LoVo (cell line): ENCODE measurements at places on chromosomes 7 and 10.

- DNase-seq = no peak
Observed at GRCh38 chr7:45157653-45158401, at the start of gene RAMP3. Gene RAMP3, plus strand, starts transcription at chr7:45157791. Its CDS starts 38 bp downstream, at chr7:45157829.

DNA sequence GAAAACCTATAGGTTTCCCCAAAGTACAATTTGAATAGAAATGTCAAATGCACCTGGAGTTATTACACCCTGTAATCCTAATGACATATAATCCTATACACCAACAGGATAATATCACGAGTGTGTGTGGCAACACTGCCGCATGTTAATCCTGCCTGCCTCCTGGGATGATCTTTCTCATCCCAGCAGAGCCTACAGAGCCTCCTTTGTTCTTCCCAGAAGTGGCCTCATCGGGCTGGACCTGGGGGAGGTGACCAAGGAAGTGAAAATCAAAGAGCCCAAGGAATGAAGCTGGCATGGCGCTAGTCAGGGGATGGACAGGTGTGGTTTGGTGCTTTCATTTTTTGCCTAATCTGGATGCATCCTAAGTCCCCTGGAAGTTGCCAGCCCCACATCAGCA is 29.5 kb upstream of the LEP start:
- no peak for DNase-seq

DNA sequence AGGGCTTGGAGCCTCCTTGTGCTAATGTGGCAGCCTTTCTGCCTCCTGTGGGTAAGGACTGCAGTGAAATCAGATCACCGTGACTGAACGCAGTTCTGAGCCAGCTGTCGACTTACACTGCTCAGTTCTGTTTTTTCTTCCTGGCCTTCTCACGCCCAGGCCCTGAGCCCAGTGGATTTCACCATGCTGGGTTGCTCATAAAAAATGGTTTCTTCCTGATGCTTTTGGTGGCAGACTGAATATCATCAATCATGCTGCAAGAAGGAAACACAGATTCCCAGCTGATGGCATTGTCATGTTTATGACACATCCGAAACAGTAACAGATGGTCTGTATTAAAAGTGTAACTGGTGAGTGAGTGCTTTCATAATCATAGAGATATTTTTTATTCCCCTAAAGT is 389.6 kb downstream of the GALNT17 start:
- DNase-seq = no peak

- DNase-seq = no peak
Observed at GRCh38 chr10:53898532-53898931, 902.5 kb downstream of the PCDH15 start.

DNA sequence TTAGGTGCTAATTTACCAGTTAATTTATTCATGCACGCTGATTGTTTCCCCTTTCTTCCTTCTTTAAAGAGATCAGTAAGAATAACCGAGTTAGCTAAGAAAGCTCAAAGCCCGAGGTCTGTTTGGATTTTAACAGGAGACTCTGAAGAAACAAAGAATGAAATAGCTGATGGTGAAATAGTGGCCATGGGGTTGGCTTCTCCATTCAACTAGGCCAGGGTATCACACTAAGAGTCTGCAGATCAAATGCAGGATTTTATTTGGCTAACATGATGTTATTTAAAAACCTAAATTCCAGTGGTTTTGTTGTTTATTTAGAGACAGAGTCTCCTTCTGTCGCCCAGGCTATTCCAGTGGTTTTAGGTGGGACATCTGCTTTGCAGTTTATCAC is 65.2 kb upstream of the SYPL1 start:
- DNase-seq = no peak

GRCh38 chr10:129847741-129848483 is 116.2 kb downstream of the EBF3 start:
- DNase-seq = no peak

- DNase-seq = no peak
Observed at GRCh38 chr7:7422641-7423040, 113.0 kb downstream of the COL28A1 start.

DNA sequence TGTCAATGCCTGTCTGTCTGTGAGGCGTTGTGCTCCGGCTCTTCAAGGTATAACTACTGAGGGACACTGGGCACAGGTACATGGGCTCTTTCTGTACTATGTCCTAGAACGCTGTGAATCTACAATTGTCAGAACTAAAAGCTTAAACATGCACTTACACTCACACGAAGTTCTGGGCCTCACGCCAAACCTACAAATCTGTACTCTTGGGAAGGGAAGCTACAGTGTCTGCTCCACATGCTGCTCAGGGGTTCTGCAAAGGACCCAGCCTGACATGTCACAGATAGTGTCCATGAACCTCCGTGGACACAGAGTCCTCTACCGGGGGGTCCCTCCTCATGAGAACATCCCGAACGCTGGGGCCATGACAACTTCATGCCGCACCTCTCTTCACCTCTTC is 268.7 kb downstream of the WDR37 start:
- no peak for DNase-seq

DNA sequence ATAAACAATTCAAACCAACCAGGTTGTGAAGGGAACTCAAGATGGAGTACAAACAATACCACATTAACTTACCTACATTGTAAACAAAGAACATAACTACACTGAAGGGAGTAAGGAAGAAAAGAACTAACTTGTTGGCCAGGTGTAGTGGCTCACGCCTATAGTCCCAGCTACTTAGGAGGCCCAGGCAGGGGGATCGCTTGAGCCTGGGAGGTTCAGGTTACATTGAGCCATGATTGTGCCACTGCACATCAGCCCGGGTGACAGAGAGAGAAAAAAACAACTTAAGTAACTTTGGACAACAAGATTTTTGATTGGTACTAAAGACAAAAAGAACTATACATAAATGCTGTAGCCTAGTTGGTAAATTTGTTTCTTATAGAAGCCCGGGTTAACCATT is 68.8 kb downstream of the TRIL start:
- DNase-seq = no peak

GRCh38 chr10:72379062-72379461 is 24.3 kb upstream of the DNAJB12 start:
- DNase-seq = no peak

DNA sequence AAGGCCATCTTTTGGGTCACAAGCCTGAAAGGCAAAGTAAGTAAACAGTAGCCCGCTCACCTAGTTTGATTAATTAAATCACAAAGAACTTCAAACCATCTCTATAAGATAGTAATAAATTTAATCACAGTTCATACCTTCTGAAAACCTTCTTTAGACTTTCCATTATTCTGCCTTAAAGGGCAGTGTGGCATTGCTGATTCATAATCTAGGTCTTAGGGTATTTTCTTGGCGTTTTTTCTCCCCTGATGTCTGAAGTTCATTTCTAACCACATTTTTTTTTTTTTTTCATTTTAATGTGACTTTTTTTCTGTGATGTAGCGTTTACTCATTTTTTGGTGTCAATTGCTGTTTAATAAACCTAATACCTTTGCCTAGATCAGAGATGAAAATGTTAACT is 27.5 kb downstream of the LOXL4 start:
- no peak for DNase-seq

DNA sequence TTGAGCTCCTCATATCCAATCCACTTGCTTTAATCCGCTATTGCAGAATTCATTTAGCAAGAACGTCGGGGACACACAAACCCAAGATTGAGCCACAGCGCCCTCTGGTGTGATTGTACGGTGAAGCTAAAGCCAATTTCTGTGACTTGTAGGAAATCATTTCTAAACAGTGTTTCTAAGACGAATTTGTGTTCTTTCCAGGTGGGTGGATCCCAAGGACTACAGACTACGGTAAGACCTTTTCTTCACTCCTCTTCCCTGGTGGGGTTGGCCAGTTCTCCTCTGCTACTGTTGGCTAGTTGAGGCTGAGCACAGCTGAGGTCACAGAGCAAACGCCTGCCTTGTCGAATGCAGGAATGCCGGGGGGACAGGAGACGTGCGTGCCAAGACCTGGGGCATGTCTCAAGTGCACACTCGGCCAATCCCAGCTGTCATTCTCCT is 5.2 kb downstream of the DMBT1 start:
- DNase-seq = peak; percentile 71

GRCh38 chr7:739455-739982 is 12.4 kb upstream of the PRKAR1B start:
- DNase-seq = no peak

DNA sequence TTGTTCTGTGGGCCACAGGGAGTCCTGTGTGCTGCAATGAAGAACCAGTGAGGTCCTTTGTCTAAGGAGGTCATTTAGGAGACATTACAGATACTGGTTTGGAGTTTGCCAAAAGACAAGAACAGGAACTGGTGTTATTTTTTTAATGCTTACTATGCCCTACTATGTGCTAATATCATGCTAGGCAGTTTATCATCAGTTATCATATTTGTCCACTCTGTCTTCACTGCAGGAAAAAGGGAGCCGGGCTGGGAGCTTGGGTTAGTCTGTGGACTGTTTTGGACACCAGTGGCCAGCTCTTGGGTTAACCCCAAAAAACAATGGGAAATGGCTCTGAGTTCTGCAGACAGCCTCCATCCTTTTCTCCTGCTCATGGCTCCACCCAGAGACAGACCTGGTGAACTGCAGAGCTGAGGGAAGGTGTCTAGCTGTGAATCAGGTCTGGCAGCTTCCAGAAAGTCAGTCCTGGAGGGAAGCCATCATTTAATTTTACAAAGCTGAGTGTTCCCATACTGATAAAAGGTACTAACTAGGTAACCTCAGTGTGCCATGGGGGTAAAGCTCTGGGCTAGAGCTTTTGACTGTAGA is 101.2 kb upstream of the ZNF746 start:
- DNase-seq = no peak
